ENCODE measurements at places on chromosomes 7 and 10. TPM values are rescaled to one million over a fixed set of nuclear protein-coding genes. Genes with fewer than 3 reads are reported as not detected.

The CHST3 gene
- total RNA-seq = 0.52 TPM

The SFTPA2 gene
- total RNA-seq = not detected

The BTBD16 gene
- not detected for total RNA-seq

The LIPN gene
- not detected for total RNA-seq

The MEOX2 gene
- not detected for total RNA-seq

The STRIP2 gene
- total RNA-seq = 73.5 TPM

The AZGP1 gene
- not detected for total RNA-seq

The TACR2 gene
- not detected for total RNA-seq

The ATRNL1 gene
- total RNA-seq = 0.87 TPM

The ATOH7 gene
- not detected for total RNA-seq

- no peak for DNase-seq
Measured at GRCh38 chr10:130455791-130456190, 319.6 kb downstream of the GLRX3 start.

DNA sequence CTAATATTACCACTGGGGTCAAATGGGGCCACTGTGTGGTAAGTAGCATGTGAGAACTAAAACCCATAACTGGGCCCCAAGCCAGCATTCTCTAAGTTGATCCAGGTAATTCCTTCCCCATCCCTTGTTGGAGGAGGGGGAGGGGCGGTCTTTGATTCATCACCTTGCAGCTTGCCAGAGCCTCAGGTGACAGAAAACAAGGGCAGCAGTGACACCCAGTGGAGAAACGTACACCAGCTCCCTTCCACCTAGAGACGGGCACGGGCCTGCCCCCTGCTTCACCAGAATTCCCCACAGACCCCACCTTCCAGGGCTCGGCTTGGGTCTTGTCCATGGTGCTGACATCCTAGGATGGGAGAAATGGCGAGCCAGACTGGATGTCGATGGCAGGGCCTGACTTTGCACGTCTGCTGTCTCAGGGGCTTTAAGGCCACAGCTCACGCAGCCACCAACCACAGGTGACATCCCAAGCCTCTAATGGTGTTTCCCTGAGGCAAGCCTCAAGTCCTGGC, 102.0 kb downstream of the STRA8 start:
- DNase-seq = no peak

GRCh38 chr7:157391036-157391710, 54.4 kb downstream of the DNAJB6 start:
- DNase-seq = no peak

- DNase-seq = no peak
Measured at GRCh38 chr7:6252748-6253147, 19.7 kb downstream of the CYTH3 start.

DNA sequence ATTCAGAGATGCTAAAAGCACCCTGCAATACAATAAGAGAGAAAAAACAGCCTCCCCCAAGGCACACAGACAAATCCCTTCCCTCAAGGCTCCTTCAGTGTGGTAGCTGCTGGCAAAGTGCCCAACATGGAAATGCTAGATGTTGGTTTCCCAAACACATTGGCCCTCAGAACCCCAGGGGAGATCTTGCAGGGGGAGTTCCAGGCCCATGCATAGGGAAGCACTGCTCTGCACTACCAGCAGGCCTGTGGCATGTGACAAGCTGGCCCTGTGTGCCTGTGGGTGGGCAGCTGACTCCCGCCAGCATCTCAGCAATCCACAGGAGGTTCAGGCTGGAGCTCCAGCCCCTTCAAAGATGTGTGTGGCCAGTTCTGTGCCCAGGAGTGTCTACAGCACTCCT, 16.8 kb upstream of the CSGALNACT2 start:
- DNase-seq = no peak

DNA sequence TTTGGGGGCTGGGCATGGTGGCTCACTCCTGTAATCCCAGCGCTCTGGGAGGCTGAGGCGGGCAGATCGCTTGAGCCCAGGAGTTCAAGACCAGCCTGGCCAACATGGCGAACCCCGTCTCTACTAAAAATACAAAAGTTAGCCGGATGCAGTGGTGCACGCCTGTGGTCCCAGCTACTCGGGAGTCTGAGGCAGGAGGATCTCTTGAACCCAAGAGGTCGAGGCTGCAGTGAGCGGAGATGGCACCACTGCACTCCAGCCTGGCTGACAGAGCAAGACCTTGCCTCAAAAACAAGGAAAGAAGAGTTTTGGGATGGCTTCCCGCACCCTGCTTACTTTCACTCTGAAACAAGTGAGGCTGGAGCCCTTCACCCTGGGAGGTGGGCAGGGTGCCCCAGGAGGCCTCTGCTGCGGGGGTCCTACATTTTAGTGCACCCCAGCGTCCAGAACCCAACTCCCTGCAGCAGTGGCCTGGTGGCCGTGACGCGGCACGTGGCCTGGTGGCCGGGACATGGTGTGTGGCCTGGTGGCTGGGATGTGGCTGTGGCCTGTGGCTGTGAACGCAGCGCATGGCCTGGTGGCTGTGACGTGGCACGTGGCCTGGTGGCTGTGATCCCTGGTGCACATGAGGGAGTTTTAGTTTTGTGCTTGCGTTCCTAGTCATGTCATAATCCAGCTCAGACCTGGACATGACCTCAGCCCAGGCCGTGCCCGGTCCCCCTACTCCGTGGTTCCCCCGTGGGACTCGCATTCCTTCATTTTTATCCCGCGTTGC, 9.3 kb downstream of the KNDC1 start:
- no peak for DNase-seq

GRCh38 chr10:70300908-70301597, 17.2 kb upstream of the NPFFR1 start:
- no peak for DNase-seq

GRCh38 chr7:17444673-17445072, 146.2 kb downstream of the AHR start:
- DNase-seq = no peak

DNA sequence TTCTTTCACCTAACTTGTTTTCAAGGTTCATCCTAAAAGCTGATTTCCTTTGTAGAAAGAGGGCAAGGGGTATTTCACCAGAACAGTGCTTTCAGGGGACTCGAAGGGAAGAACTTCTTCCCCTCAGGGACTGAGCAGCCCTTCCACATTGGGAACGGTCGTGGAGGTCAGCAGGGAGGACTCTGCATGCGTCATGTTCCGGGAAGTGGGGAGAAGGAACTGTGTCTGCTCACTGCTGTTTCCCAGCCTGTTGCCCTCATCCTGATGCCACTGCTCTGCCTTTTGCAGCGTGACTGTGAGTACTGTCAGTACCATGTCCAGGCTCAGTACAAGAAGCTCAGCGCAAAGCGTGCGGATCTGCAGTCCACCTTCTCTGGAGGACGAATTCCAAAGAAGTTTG, 27.2 kb downstream of the MCM10 start:
- DNase-seq = no peak

GRCh38 chr10:71805776-71806703, 32.7 kb upstream of the VSIR start:
- DNase-seq = no peak

- no peak for DNase-seq
Measured at GRCh38 chr7:116517626-116518025, 7.2 kb upstream of the CAV1 start.

- DNase-seq = no peak
Measured at GRCh38 chr10:34124522-34125035, 690.5 kb downstream of the PARD3 start.

GRCh38 chr7:141220263-141220880, 146.5 kb downstream of the TMEM178B start:
- DNase-seq = no peak

- DNase-seq = no peak
Measured at GRCh38 chr7:55794527-55794926, 68.0 kb downstream of the SEPTIN14 start.

DNA sequence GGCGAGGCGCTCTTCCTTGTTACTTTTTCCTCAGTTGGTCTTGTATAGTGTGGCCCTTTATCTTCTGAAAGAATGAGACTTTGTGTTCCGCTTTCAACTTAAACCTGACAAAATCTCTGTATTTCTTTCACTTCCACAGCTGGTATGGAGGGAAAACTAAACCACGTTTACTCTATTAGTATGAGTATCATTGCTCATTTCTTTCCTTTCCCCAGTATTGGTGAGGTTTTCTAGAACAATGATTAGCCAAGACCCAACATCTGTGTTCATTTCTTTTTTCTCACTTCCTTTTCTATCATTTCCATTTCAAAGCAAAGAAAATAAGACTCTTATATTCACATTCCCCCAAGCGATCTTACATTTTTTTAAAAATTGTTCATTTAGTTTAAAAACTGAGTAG, 165.3 kb downstream of the PAXIP1 start:
- DNase-seq = no peak

- no peak for DNase-seq
Measured at GRCh38 chr7:49885593-49886285, 112.3 kb downstream of the VWC2 start.

DNA sequence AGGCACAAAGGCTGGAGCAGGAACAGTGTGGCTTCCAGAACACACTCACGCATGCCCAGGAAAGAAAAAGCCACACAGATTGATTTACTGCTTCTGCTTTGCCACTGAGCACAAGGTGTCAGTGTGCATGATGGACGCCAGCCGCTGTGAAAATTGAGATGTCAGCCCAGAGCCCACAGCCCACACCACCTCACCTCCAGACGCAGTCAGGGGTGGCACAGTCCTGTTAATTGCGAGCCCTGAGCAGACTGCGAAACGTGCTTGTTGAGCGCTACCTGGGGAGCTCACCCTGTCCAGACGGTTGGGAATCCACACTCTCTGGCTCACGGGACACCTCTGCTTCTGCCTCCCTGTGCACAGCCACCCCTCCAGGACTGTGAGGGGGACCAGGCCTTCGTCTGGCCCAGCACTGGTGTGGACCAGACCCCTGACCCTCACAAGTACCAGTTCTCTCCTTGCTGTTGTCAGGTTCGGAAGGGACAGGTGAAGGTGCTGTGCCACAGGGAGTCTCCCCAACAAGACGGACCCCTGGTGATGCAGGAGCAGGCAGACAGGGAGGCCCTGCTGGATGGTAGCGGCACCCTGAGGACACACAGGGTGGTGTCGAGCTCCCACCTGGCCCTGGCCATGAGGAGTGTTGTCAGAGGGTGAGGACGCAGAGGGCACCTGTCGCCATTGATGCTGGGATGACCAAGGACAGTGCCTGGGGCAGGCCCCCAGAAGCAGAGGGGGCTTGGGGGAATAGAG, 15.3 kb downstream of the RASGEF1A start:
- DNase-seq = peak; percentile 7

GRCh38 chr7:28725911-28726310, 232.2 kb downstream of the TRIL start:
- no peak for DNase-seq

GRCh38 chr10:33252794-33253203, 81.7 kb downstream of the NRP1 start:
- DNase-seq = no peak

GRCh38 chr10:94500063-94500462, 45.5 kb upstream of the HELLS start:
- no peak for DNase-seq

GRCh38 chr10:30433730-30434272, at the start of gene MAP3K8:
Gene MAP3K8 (plus strand): TSS chr10:30434184. CDS start chr10:30438939, 4,755 bp downstream.
- DNase-seq = peak; percentile 76

GRCh38 chr10:62895063-62895462, 78.9 kb upstream of the EGR2 start:
- no peak for DNase-seq

- DNase-seq = no peak
Measured at GRCh38 chr10:105968666-105969065, 1195.8 kb downstream of the SORCS1 start.

- no peak for DNase-seq
Measured at GRCh38 chr10:71081229-71081560, 131.2 kb upstream of the UNC5B start.

- DNase-seq = no peak
Measured at GRCh38 chr7:831596-832166, 595 bp upstream of the SUN1 start.

DNA sequence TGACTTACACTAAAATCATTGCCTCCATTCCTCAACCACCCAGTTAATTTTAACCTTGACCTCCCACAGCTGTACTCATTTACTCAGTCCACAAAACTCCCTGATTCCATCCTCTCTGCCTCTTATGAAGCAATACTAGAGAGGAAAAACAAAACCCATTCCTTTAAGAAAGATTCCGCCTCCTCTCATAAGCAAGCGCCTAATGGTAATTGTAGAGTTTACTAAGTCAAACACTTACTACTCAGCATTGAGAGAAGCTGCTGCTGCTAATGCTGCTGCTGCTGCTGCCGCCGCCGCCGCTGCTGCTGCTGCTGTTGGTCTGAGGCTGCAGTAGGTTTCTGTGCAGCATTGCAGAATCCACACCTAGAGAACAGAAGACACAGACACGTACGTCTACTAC, 2.1 kb upstream of the ADD3 start:
- no peak for DNase-seq

DNA sequence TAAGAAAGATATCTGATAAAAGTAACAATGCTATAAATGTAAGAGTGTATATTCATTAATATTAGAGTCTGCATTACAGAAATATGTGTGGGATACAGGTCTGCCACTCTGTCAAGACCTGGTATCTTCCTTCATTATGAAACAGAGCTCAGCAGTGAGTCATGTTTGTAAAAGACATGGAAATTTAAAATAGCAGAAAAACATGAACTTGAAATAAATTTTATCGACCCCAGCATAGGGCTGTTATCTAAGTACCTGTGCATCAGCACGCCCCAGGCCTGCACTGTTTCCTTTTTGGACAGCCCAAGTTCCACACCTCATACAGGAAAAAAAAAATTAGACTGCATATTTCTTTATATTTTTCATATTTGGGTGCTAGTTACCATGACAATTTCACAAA, 58.0 kb upstream of the ZPBP start:
- no peak for DNase-seq

GRCh38 chr7:129877146-129877792, 75.5 kb downstream of the UBE2H start:
- no peak for DNase-seq

- no peak for DNase-seq
Measured at GRCh38 chr7:157972914-157973313, 614.7 kb downstream of the PTPRN2 start.

DNA sequence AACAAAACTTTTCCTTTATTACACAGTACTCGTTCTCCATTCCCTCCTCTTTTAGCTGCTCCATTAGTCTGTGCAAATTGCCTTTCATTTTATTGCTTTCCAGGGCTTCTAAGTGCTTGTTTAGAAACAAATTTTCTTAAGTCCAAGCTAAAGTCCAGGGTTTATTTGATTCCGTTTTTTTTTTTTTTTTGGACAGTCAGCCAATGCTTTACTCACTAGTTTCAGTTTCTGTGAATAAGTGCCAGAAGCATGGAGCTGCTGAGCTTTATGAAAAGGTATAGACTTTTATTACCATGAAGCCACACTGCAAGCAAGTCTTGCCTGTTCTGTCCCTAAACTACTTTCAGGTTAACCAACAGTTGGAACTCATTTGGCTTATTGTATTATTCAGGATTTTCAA, 455.0 kb downstream of the GFRA1 start:
- no peak for DNase-seq

DNA sequence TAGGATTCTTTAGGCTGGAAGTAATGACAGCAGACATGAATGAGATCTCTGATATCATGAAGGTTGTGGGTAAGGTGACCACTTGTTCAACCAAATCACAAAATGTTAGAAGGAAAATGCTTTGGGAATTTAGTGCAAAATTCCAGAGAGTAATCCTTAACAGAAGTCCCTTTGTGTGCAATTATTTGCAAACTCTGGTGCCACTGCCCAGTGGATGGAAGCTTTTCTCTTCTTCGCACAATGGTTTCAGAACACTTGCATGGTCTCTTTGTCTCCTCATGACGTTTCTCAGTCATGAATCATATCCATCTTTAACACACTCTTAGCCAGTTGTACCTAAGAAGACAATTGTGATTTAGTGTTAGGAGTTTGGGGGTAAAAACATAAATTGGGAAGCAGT, 570.4 kb upstream of the ANKRD30A start:
- no peak for DNase-seq

Data from activated T-helper 2 cell treated with anti-CD3 and anti-CD28 coated beads, Interferon-gamma antibody, Interleukin-2, Interleukin-4, amounts not matched to agents 10 μg/mL and 5 μg/mL and 100 μg/mL, durations not matched to agents 14 hours and 24 hours and 36 hours (primary cell).